CD4-positive, alpha-beta T cell treated with Interleukin-21 for 1 hour (primary cell): ENCODE measurements at places on chromosomes 16 and 17.

- no peak for DNase-seq
Observed at GRCh38 chr17:39084558-39084957, 66.9 kb downstream of the PLXDC1 start.

GRCh38 chr17:65078441-65079160 is 22.1 kb upstream of the GNA13 start:
- DNase-seq: no peak

DNA sequence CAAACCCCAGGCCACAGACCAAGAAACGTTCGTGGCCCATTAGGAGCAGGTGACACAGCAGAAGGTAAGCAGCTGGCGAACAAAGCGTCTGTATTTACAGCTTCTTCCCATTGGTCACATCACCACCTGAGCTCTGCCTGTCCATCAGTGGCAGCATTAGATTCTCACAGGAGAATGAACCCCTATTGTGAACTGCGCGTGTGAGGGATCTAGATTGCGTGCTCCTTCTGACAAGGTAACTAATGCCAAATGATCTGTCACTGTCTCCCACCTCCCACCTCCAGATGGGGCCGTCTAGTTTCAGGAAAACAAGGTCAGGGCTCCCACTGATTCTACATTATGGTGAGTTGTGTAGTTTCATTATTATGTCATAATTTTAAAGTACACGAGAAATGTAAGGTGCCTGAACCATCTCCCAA is 186.3 kb downstream of the CPPED1 start:
- DNase-seq: no peak

DNA sequence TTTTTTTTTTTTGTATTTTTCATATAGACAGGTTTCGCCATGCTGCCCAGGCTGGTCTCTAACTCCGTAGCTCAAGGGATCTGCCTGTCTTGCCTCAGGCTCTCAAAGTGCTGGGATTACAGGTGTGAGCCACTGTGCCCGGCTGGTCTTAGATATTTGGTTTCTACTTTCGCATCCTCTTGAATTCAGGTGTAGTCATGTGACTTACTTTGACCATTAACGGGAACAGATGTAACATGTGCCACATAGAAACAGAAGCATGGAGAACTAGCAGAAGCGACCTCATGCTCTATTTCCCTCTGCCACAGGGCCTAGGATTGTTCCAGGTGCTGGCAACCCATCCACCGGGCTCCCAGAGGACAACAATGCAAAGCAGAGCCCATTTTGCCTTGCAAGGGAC is 166.6 kb downstream of the CYLD start:
- DNase-seq: no peak

DNA sequence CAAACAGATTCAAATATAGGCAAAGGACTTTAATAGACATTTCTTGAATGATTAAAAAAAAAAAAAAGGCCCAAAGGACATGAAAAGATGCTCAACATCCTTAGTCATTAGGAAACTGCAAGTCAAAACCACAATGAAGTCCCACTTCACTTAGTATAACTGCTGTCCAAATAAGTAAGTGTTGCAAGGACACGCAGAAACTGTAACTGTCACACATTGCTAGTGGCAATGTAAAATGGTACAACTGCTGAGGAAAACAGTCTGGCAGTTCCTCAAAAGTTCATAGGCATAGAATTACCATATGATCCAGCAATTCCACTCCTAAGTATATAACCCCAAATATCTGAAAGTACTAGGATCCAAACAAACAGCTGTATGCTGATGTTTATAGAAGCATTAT is 112.7 kb downstream of the BRIP1 start:
- DNase-seq: no peak

DNA sequence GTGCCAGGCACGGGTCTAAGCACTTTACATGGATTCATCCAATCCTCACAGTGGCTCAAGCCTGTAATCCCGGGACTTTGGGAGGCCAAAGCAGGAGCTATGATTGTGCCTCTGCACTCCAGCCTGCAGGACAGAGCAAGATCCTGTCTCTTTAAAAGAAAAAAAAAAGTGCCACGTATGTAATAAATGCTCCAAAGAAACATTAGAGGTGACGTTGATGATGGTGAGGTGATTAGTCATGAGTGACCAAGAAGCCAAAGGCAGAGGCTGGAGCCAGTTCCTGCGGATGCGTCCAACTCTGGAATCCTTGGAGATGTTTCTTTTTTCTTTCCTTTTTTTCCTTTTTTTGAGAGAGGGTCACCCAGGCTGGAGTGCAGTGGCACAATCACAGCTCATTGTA is 59.4 kb upstream of the SIAH1 start:
- DNase-seq: no peak

GRCh38 chr17:63516910-63517824 is 6.0 kb upstream of the KCNH6 start:
- DNase-seq: no peak
